ENCODE measurements at places on chromosomes 6 and 20.

GRCh38 chr6:107956586-107957307 lies 1.3 kb downstream of the SEC63 start:
- no peak for DNase-seq

DNA sequence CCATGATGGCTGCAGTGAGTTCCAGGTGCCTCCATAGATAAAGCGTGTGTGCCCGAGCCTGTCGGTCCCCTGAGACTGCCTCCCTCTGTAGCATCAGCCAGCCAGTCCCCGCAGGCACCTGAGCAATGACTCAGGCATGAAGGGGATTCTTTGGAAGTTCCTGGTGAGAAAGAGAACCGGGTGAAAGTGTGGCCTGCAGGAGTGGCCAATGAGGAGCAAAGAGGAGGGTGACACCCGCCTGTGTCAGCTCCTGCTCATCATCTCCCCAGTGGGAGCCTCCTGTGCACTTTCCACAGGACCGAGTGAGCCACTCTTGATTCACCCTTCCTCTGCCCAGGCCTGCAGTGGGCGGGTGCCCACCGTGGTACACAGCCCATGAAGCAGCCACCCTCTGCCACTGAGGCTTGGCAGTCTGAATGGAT lies 71.2 kb upstream of the PTPN1 start:
- no peak for DNase-seq

GRCh38 chr6:143859891-143860660 lies 4.2 kb upstream of the ZC2HC1B start:
- no peak for DNase-seq

- DNase-seq: no peak
Measured at GRCh38 chr20:50305636-50306477, 115.2 kb downstream of the CEBPB start.

DNA sequence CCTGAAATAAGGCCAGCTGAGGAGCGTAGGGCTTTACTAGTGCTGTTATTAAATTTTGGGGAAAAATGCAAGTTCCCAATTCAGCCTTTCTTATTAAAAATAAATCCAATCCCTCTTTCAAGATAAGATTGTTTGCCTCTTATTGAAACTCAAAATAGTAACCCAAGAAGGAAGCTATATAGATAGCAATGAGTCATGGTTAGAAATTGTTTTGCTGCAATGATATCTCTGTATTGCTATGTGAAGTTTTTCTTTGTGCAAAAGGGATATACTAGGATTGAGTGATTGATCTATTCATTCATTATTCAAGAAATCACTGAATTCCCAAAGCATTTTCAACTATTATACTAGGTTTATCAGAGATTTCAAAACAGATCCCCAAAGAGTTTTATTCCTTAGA lies 93.0 kb upstream of the HDAC2 start:
- DNase-seq: no peak

GRCh38 chr6:21201637-21202350 lies 391.8 kb upstream of the SOX4 start:
- no peak for DNase-seq

DNA sequence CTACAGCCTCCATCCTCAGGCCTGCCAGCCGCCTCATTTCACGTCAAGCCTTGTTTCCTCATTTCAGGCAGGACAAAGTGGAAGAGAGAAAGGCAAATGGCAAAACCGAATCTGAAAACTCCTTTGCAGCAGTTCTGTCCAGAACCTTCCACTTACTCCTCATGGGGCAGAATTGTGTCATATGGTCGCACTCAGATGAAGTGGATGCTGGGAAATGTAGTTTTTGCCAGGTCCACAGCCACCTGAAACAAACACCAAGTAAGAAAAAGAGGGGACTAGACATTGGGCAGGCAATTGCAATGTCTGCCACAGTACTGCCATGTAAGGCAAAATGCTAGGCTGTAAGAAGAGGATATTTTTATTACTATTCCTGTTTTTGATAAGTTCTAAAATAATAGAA lies 44.9 kb downstream of the ISM1 start:
- no peak for DNase-seq

DNA sequence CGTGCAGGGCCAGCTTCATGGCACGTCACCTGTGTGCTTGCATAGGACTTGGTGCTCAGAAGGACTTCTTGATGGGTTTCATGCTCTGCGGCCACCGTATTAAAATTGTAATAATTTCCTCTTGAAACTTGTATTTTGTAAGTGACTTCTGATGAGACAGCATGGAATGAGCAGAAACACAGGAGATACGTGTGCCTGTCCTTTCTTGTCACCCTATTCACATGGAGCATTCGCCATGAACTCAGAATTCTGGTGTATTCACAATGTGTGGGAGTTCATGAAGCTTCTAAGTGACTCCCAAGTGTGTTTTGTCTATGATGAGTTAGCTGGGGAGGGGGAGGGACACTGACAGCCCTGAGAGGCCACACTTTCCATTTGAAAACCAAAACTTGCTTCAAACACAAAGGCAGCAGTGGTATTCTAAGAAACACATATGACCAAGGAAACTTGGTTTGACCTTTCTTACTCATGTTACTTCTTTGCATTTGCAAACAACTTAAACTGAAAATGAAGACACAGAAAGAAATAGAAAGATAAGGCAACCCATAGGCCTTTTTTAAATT lies 92.1 kb upstream of the NEDD9 start:
- no peak for DNase-seq

- no peak for DNase-seq
Measured at GRCh38 chr6:14107711-14108494, 9.7 kb upstream of the CD83 start.

DNA sequence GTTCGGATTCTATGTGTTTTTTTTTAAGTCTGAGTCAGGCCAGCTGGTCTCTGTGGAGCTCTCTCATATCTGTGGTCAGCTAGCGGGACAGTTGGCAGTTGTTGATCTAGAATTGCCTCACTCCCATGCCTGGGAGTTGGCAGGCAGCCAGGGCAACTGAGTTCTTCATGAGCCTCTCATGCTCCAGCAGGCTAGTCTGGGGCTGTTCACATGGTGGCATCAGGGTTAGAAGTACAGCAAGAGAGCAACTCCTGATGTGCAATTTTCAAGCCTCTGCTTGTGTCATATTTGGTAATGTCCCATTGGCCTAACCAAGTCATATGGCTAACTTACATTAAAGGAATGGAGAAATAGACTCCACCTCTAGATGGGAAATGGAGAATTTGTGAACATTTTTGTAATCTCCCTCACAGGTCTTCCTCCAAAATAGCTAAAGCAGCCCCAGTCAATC lies 6.7 kb upstream of the IFT52 start:
- no peak for DNase-seq

DNA sequence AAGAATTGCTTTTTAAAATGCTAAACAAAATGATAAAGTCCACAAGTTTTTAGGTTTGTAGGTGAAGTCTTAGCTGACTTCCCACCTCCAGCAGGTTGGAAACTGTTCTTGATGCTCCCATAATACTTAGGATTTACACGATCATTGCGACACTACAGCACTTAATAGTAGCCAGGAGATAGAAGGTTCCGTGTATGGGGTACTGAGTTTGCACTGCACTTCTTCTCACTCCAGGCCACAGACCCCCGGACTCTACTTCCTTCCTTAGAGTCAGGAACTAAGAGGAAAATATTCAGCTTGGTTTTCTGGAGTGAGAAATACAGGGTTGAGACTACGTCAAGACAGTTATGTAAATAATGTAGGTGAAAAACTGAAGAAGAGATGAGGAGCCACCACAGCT lies 56.1 kb upstream of the SGK1 start:
- DNase-seq: no peak

GRCh38 chr6:2558861-2559801 lies 191.6 kb downstream of the MYLK4 start:
- no peak for DNase-seq

GRCh38 chr6:134289204-134289575 lies 28.7 kb downstream of the SGK1 start:
- no peak for DNase-seq

DNA sequence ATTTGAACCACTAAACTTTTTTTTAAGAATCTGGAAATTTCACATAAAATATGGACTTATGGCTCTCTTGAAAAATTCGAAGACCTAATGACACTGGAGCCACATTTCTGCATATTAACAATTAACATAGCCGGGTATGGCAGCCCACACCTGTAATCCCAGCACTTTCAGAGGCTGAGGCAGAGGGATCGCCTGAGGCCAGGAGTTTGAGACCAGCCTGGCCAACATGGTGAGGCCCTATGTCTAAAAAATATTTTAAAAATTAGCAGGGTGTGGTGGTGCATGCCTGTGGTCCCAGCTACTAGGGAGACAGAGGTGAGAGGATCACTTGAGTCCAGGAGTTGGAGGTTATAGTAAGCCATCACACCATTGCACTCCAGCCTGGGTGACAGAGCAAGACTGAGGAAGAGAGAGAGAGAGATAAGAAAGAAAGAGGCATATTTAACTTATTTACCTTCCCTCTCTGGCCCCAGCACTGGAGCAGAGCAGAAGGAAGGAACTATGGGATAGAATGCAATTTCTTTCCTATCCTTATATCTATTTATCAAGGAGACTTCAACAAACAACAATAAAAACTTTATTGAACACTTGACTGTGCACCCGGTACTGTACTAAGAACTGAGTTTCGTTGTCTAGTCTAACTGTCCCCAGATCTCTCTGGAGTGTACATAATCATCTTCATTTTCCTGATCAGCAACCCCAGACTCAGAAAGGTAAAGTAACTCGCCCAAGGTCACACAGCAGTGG lies 63.6 kb upstream of the EYA2 start:
- no peak for DNase-seq

- DNase-seq: no peak
Measured at GRCh38 chr20:11054266-11054993, 380.6 kb upstream of the JAG1 start.

GRCh38 chr6:75290136-75290945 lies 5.7 kb upstream of the TMEM30A start:
- no peak for DNase-seq

- no peak for DNase-seq
Measured at GRCh38 chr6:90293319-90293953, 3.2 kb downstream of the BACH2 start.

DNA sequence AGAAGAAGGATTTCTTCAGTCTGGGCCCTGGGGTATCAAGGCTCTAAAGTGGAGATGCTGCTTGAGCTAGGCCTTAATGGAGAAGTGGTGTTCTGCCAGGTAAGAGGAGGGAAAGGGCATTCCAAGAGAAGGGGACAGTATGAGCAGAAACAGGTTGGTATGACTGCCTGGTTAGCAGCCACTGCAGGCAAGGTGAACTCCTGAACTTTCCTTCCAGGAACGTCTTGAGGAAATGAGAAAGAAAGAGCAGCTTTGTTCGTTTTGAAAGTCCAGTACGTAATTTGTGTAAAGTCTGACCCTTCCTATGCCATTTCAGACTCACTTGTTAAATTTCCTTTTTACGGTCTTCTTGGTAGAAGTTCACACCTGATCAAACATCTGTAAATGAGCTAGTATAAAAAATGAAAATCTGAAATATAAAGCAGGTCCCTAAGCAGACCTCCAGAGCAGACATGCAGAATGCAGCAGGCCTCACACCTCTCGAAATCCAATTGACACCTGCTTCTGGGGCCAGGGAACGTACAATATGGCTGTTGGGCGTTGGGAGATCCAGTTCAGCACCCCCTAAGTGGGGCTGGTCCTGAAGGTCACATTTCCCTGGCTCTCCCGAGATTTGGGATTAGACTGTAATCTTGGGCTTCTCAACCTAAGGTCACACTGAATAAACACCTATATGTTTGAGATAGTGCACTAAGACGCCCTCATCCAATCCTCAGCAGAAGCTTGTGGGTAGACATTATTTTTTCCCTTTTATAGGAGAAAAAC lies 33.6 kb downstream of the MYLK4 start:
- DNase-seq: no peak

DNA sequence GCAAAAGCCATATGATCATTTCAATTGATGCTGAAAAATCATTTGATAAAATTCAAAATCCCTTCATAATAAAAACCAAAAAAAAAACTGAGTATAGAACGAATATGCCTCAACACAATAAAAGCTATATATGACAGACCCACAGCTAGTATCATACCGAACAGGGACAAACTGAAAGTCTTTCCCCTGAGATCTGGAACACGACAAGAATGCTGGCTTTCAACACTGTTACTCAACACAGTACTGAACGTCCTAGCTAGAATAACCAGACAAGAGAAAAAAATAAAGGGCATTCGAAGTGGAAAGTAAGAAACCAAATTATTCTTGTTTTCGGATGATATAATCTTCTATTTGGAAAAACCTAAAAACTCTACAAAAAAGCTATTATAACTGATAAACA lies 559.9 kb downstream of the EPM2A start:
- no peak for DNase-seq

DNA sequence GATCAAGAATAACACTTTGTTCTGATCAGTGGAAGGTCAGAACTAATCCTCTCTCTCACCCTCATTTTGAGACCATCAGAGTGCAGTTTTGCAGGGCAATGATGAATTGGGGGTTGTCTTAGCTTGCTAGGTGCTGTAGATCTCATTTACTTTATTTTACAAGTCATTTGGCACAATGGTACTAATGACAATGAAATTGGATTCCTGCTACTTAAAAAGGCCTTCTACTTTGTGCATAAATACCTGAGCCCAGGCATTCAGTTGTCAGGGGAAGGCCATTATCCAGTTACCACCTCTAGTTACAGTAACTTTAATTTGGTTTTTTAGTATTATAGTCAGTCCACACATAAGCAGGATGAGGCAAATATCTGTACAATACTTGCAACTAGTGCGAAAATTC lies 240.0 kb downstream of the HDGFL1 start:
- no peak for DNase-seq

DNA sequence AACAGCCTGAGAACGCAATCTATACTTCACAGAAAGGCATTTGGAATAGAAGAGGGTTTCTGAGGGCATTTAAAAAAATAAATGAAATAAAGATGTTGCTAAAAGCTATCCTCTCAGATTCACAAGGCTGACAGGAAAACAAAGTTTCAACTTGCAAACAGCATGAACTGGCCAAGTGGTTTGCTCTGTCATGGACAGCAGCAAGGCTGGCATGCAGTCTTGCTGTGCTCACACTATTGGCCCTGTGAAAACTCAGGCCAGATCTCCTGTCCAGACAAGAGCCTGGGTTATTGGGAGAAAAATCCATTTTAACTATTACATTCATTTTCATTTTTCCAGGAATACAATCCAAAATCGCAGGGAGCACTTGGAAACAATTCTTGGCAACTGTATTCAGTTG lies 506.2 kb upstream of the SLC35B3 start:
- no peak for DNase-seq

GRCh38 chr6:53523511-53524454 lies 21.1 kb downstream of the GCLC start:
- no peak for DNase-seq

- DNase-seq: no peak
Measured at GRCh38 chr6:4939241-4939640, 64.6 kb downstream of the RPP40 start.

DNA sequence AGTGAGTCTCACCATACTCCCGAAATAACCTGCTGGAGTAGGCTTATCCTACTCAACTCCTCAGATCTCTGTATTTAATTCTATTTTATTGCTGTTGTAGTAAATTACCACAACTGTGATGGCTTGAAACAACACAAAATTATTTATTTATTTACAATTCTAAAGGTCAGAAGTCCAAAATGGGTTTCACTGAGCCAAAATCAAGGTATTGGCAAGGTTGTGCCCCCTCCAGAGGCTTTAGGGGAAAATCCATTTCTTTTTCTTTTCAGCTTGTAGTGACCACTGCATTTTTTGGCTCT lies 869 bp upstream of the SLC17A2 start:
- DNase-seq: no peak

Measured in H1 (cell line).